Left lung (tissue), 14 donors: ENCODE measurements at places on chromosomes 3 and 15. TPM values are rescaled to one million over a fixed set of nuclear protein-coding genes. Genes with fewer than 3 reads are reported as not detected.

DNA sequence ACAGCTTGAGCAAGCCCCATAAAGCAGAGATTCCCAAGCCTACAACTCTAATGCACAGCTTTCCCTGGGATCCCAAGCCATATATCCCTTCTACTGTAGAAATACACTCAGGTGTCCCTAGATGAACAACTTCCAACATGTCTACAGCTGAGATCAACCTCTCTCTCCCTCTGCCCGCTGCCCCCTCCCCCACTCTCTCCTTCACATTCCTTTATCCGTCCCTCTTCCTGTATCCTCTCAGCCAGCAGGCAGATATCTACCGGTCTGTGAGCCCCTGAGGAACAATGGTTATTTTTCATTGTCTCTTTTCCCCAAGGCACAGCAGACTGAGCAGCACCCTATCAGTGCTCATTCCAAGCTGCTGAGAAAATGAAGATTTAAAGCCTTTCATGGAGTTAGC, 138.6 kb downstream of the SUCLG2 start:
- H3K4me3 ChIP-seq, result no peak overlapping the region
- H3K27ac ChIP-seq, result no peak overlapping the region
- DNase-seq, result no peak
- peaks cover 42% of the 10 kb centered on the region for H3K36me3 ChIP-seq

Gene CP
- total RNA-seq, result 5.8 TPM

- no peaks in the 10 kb centered on the region for H3K36me3 ChIP-seq
- no peak overlapping the region for H3K27ac ChIP-seq
- peaks cover 100% of the 10 kb centered on the region for H3K4me1 ChIP-seq
- DNase-seq, result no peak
Observed at GRCh38 chr3:43294975-43295374, 8.6 kb downstream of the SNRK start.

Gene CALML4
- 10.8 TPM for total RNA-seq
